Activated naive CD8-positive, alpha-beta T cell treated with anti-CD3 and anti-CD28 coated beads, Interleukin-2, amount 10 ng/mL, durations not matched to agents 7 days and 5 days (primary cell): ENCODE measurements at places on chromosomes 1 and 21. TPM values are rescaled to one million over a fixed set of nuclear protein-coding genes. Genes with fewer than 3 reads are reported as not detected.

Gene TNNT2
- not detected for total RNA-seq

Gene CAPN8
- not detected for total RNA-seq

DNA sequence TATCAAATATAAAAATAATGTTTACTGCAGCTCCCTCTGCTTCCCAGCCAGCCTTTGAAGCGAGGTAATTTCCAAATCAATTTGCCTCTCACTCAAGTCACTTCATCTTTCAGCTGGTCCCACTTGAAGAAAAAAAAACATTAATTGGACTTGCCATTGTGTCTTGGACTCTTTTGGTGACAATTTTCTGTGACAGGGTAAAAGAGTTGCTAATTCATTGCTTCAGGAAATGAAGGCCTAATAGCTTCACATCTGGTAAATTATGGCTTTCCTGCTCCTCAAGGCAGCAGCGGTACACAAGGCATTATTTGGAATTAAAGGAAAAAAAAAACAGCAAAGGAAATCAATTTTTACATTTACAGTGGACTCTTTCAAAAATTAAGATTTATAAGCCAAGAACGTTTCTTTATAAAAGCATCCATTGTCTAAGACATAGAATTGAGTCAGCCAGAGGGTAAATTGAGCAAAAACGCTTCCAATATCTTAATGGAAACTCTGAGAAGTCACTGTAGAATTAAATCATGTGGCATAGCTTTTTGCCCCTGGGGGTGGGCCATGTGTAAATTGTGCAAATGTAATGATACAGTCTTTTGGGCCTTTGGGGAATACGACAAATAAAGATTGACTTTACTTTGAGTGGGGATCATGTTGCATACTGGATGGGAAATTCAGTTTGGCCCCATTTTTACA lies 102.5 kb downstream of the LYPLAL1 start:
- no peak overlapping the region for H3K27ac ChIP-seq
- H3K27me3 ChIP-seq: no peaks in the 10 kb centered on the region
- DNase-seq: no peak
- H3K4me1 ChIP-seq: no peaks in the 10 kb centered on the region
- no peaks in the 10 kb centered on the region for H3K36me3 ChIP-seq

- H3K36me3 ChIP-seq: no peaks in the 10 kb centered on the region
- DNase-seq: no peak
- no peak overlapping the region for H3K4me3 ChIP-seq
- H3K27ac ChIP-seq: no peak overlapping the region
- H3K27me3 ChIP-seq: no peaks in the 10 kb centered on the region
These were observed 43.1 kb downstream of the PTGFRN start for GRCh38 chr1:116952738-116953275.

DNA sequence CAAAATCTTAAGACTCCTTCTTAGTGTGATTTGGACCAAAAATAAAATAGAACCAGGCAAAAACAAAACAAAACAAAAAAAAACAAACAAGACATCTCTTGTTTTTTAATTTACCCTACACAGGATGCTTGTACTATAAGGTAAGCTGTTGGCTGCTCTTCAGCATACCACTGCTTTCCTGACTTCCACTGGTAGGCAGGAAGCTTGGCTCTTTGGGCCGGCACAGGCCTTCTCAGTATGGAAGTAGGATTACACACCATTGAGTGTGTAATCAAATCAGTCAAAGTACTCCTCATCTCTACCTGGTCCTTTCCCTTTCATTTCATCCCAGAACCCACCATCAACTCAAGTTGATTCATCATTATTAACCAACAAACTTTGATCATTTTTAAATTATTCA lies 61.9 kb upstream of the RGS1 start:
- no peak overlapping the region for H3K27ac ChIP-seq
- H3K36me3 ChIP-seq: peaks cover 1% of the 10 kb centered on the region
- peaks cover 31% of the 10 kb centered on the region for H3K4me1 ChIP-seq
- H3K4me3 ChIP-seq: no peak overlapping the region
- DNase-seq: no peak
- H3K27me3 ChIP-seq: peaks cover 2% of the 10 kb centered on the region

DNA sequence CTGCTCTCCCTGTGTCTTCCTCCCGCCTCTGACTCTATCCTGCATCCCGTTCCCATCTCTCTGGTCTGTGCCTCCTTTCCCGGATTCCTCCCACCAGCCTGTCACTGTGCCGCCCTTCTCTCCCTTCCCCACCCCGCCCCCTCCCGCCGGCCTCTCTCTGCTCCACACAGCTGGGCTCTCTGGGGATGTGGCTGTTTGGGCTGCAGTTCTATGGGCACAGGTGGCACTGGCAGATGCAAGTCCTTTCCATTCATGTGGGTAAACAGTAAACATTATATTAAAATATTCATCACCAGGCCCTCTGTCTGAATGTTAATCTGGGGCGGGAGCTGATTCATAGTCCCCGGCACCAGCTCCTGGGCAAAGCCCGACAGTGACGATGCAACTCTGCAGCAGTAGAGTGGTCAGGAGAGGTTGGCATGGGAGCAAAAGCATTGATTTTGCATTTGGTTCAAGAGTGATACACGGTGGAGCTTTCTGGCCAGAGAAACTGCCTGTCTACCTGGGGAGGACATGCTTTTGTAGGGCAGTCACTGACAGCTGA lies 249.3 kb downstream of the TNR start:
- no peaks in the 10 kb centered on the region for H3K4me1 ChIP-seq
- no peak for DNase-seq
- no peak overlapping the region for H3K27ac ChIP-seq
- H3K27me3 ChIP-seq: no peaks in the 10 kb centered on the region

DNA sequence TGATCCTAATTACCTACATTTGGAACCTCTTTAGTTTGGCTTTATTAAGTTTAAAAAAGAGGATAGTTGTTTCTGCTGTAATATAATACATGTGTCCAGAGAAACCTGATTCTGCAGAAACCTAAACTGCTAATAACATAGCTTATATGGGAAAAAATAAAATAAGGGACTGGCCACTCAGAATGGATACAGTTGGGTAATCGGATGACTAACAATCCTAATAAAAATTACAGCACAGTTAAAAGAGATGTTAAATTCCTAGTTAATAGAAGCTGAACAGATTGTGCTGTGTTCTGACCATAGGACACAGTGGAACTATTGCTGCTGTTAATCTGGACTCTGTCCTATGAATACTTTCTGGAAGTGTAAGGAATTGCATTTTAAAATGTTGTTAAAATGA lies 16.0 kb downstream of the ARV1 start:
- no peak for DNase-seq
- H3K27me3 ChIP-seq: no peaks in the 10 kb centered on the region
- no peak overlapping the region for H3K27ac ChIP-seq
- peaks cover 5% of the 10 kb centered on the region for H3K4me1 ChIP-seq
